CD8-positive, alpha-beta memory T cell (primary cell): ENCODE measurements at places on chromosomes 5 and 9. TPM values are rescaled to one million over a fixed set of nuclear protein-coding genes. Genes with fewer than 3 reads are reported as not detected.

Gene ESM1
- 0.37 TPM for total RNA-seq

Gene TMEM252
- total RNA-seq, result not detected

Gene GAPT
- not detected for total RNA-seq

Gene KCNT1
- not detected for total RNA-seq

Gene NMUR2
- not detected for total RNA-seq

- no peak overlapping the region for H3K27ac ChIP-seq
- H3K27me3 ChIP-seq, result peaks cover 10% of the 10 kb centered on the region
- H3K4me3 ChIP-seq, result no peak overlapping the region
These were observed 571 bp upstream of the S1PR3 start for GRCh38 chr9:88990729-88991065.

GRCh38 chr5:127297348-127298035 is 6.9 kb downstream of the MEGF10 start:
- no peak for DNase-seq
- no peaks in the 10 kb centered on the region for H3K36me3 ChIP-seq
- no peaks in the 10 kb centered on the region for H3K4me1 ChIP-seq
- no peak overlapping the region for H3K27ac ChIP-seq
- H3K4me3 ChIP-seq, result no peak overlapping the region

DNA sequence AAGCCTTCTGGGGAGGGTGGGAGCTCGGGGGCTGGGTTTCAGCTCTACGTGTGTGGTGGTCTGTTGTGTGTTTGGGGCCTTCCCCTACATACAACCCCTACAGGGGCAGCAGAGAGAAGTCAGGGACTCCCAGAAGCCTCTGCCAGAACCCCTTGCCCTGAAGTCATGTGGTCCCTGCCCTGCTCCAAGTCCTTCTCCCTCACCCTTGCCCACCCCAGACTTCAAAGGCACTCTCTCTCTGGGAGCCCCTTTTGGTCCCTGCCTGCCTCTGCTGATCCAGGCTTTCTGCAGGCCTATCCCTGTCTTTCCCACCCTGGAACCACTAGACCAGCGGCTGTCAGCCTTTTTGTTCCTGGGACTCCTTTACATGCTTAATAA is 61.1 kb upstream of the PSD2 start:
- H3K27me3 ChIP-seq, result no peaks in the 10 kb centered on the region
- no peak for DNase-seq
- H3K4me3 ChIP-seq, result no peak overlapping the region
- H3K36me3 ChIP-seq, result no peaks in the 10 kb centered on the region

DNA sequence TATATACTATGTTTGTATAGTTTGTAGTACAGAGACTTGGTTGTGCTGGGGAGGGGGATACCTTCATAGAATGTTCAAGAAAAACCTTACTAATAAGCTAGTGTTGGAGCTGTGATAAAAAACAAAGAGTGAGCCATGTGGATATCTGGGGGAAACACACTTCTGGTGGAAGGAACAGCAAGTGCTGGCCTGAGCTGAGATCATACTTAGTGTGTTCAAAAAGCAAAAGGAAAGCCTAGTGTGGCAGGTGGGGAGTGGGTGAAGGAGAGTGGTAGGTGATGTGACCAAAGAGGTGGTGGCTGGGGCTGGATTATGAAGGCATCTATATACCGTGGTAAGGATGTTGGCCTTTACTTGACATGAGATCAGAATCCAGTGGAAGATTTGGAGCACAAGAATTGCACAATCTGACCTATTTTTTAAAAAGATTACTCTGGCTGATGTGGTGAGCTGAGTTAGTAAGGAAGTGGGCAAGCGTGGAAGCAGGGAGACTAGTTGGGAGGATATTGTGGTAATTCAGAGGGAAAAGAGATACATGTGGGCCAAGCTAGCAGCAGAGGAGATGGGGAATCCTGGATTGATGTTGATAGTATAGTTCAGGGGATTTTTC is 26.6 kb downstream of the PALM2AKAP2 start:
- no peak for DNase-seq
- no peaks in the 10 kb centered on the region for H3K4me1 ChIP-seq
- H3K4me3 ChIP-seq, result no peak overlapping the region
- no peak overlapping the region for H3K27ac ChIP-seq
- no peaks in the 10 kb centered on the region for H3K27me3 ChIP-seq

GRCh38 chr9:125604196-125604595 is 102.8 kb downstream of the MAPKAP1 start:
- no peaks in the 10 kb centered on the region for H3K36me3 ChIP-seq
- H3K27me3 ChIP-seq, result no peaks in the 10 kb centered on the region
- no peaks in the 10 kb centered on the region for H3K4me1 ChIP-seq

GRCh38 chr9:136201609-136202453 is 3.1 kb downstream of the LHX3 start:
- H3K4me1 ChIP-seq, result no peaks in the 10 kb centered on the region
- peaks cover 22% of the 10 kb centered on the region for H3K27me3 ChIP-seq
- DNase-seq, result no peak
- H3K4me3 ChIP-seq, result no peak overlapping the region
- no peaks in the 10 kb centered on the region for H3K36me3 ChIP-seq
- no peak overlapping the region for H3K27ac ChIP-seq

- no peaks in the 10 kb centered on the region for H3K36me3 ChIP-seq
- DNase-seq, result no peak
- no peaks in the 10 kb centered on the region for H3K27me3 ChIP-seq
- no peaks in the 10 kb centered on the region for H3K4me1 ChIP-seq
- no peak overlapping the region for H3K4me3 ChIP-seq
- H3K27ac ChIP-seq, result no peak overlapping the region
These were observed 25.9 kb downstream of the HOMER1 start for GRCh38 chr5:79488058-79488457.

DNA sequence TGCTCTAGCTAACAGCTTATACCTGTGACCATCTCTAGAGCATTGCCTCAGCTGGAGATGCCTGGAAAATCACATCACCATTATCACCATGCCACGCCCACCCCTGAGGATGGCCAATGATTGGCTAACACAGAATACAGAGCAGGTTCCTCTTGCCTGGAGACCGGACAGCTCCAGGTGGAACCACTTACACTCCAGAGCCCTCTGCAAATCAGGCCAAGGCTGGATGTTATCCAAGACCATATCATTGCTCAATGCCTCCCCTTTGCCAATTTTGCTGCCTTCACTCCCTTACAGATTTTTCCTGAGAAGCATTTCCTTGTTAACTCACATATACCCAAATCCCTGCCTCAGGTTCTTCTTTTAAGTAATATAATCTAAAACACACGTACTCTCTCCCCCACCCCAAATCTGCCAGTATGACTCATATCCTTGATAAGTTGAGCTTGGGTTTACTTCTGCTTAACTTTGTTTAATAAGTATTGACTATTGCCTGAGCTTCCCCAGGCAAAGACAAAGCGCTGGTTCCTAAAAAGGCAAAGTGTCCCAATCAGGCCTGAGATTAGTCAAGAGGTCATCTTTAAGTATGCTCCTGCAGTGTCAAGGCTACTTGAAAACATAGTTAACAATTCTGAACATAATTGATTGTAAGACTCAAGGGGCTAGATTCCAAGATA is 309.6 kb downstream of the EPB41L4A start:
- no peaks in the 10 kb centered on the region for H3K36me3 ChIP-seq
- DNase-seq, result no peak
- no peak overlapping the region for H3K4me3 ChIP-seq
- no peaks in the 10 kb centered on the region for H3K27me3 ChIP-seq
- H3K27ac ChIP-seq, result no peak overlapping the region

- no peaks in the 10 kb centered on the region for H3K4me1 ChIP-seq
- no peak overlapping the region for H3K4me3 ChIP-seq
- DNase-seq, result no peak
- no peak overlapping the region for H3K27ac ChIP-seq
These were observed 67.5 kb downstream of the SEMA6A start for GRCh38 chr5:116507051-116507537.

DNA sequence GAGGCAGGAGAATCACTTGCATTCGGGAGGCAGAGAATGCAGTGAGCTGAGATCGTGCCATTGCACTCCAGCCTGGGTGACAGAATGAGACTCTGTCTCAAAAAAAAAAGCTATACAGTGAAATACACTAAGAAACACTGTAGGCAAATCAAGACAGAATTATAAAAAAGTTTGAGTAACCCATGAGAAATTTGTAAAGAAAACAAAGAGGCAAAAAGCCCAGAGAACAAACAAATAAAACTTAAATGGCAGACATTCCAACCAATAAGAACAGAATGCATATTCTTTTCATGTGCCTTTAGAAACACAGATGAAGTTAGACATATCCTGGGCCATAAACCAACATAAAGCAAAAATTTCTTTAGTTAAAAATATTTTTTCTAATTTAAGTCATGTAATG is 30.6 kb downstream of the ZNF169 start:
- H3K36me3 ChIP-seq, result peaks cover 3% of the 10 kb centered on the region
- no peak overlapping the region for H3K27ac ChIP-seq
- H3K4me3 ChIP-seq, result no peak overlapping the region
- H3K4me1 ChIP-seq, result no peaks in the 10 kb centered on the region
- DNase-seq, result no peak

DNA sequence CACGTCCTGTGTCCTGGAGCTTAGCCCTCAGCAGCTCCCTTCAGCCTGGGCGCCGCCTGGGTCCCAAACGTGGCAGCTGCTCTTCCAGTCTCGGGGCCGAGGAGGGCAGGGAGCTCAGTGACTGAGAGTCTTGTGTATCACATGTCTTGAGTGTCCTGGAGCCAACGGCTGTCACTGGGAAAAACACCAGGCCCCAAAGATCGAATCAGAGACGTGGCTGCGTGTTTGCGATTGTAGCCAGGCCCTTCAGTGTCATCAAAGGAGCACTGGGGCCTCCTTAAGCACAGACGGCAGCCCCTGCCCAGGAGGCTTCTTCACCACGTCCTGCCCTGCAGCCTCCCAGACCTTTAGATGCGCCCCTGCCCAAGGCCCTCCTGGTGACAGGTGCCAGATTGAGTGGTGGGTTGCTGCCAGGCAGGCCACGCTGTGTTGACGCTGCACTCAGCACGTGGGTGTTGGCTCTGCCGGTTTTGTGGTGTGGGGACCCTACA is 5.7 kb upstream of the EXOC3 start:
- no peak overlapping the region for H3K4me3 ChIP-seq
- no peaks in the 10 kb centered on the region for H3K36me3 ChIP-seq

- H3K4me3 ChIP-seq, result peak within 1 kb of the TSS; percentile 66
- peaks cover 43% of the 10 kb centered on the region for H3K4me1 ChIP-seq
- H3K36me3 ChIP-seq, result no peaks in the 10 kb centered on the region
- peak within 1 kb of the TSS; percentile 81 for H3K27ac ChIP-seq
- H3K27me3 ChIP-seq, result no peaks in the 10 kb centered on the region
These were observed at the start of gene MACROH2A1 for GRCh38 chr5:135398855-135399793. Gene MACROH2A1, minus strand, starts transcription at chr5:135399231. Its CDS starts 10,138 bp downstream, at chr5:135389093.

- peak overlapping the region; percentile 85 for H3K4me3 ChIP-seq
- no peak for DNase-seq
- H3K27me3 ChIP-seq, result no peaks in the 10 kb centered on the region
These were observed 574 bp downstream of the SLC35A4 start for GRCh38 chr5:140565024-140565779.

GRCh38 chr5:135371622-135372232 is 27.3 kb downstream of the MACROH2A1 start:
- no peak overlapping the region for H3K4me3 ChIP-seq
- no peak overlapping the region for H3K27ac ChIP-seq
- peaks cover 16% of the 10 kb centered on the region for H3K4me1 ChIP-seq
- no peak for DNase-seq

DNA sequence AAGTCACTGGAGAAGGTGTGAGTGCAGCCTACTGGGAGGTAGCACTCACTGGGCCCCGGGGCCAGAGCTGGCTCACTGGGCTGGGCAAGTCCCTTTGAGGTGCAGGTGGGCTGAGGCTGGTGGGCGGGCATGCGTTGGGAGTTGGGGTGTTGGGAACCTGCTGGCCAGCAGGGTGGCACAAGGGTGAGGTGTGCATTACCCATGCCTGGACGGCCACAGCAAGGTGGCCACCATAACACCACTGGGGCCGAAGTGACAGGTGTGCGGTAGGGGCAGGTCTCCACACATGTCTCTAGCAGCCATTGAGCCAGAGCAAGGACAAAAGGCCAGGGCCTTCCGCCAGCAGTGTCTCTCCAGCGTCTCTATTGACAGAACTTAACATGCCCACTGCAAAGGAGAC is 22.6 kb downstream of the PRRT1B start:
- no peak for DNase-seq
- no peaks in the 10 kb centered on the region for H3K36me3 ChIP-seq
- H3K27ac ChIP-seq, result no peak overlapping the region

DNA sequence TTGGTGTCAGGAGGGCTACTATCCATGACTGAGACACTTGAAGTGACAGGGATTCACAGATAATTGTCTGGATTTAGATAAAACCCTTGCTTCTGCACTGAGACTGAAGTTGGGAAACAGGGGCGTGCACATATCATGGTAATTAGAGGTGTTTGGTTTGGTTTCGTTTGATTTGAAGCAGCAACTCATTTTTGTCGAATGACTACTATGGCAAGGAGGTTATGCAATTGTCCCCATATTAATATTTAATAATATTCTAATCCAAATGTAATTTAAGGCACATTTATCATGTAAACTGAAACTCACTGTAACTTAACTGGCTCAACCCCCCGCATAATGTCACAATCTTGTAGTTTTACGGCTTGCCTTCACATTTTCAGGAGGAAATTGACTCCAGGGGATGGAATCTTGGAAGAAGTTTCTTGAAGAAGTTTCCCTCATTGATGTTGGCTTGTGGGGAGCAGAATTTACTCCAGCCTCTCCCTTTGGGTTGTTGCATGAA is 12.5 kb downstream of the ZNF366 start:
- no peaks in the 10 kb centered on the region for H3K27me3 ChIP-seq
- no peaks in the 10 kb centered on the region for H3K36me3 ChIP-seq

- H3K36me3 ChIP-seq, result no peaks in the 10 kb centered on the region
- no peak overlapping the region for H3K27ac ChIP-seq
- no peaks in the 10 kb centered on the region for H3K4me1 ChIP-seq
- no peak overlapping the region for H3K4me3 ChIP-seq
- H3K27me3 ChIP-seq, result no peaks in the 10 kb centered on the region
- DNase-seq, result no peak
These were observed 174.7 kb upstream of the PPP1R2B start for GRCh38 chr5:156675395-156675794.

DNA sequence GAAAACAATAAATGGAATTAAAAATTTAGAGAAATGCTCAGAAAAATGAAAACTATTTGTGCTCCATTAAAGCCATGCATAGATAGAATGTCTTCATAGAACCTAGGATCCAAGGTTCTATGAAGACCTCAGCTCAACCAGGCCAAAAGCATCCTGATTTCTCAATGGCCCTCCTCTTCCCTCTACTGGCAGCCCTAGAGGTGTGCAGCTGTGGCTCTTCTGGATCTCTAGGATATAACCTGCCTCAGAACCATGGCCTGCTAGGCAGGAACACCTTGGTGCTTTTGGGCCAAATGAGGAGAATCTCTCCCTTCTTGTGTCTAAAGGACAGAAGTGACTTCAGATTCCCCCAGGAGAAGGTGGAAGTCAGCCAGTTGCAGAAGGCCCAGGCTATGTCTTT is 15.1 kb downstream of the IFNA1 start:
- no peaks in the 10 kb centered on the region for H3K27me3 ChIP-seq
- no peak overlapping the region for H3K27ac ChIP-seq
- no peak overlapping the region for H3K4me3 ChIP-seq
- H3K4me1 ChIP-seq, result no peaks in the 10 kb centered on the region
- H3K36me3 ChIP-seq, result no peaks in the 10 kb centered on the region
- DNase-seq, result no peak

DNA sequence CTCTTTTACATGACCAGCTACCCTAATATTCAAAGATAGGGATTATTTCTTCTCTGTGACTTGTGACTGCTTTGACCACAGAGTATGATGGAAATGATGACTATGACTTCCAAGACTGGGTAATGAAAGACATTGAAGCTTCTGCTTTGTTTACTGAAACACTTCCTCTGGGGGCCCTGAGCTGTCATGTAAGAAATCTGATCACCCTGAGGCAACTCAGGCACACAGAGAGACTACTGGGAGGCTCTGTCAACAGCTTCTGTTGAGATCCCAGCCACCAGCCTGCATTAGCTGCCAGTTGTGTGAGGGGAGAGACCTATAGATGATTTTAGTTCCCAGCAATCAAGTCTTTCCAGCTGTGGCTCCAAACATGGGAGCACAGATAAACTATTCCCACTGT is 76.5 kb downstream of the KCTD16 start:
- H3K27me3 ChIP-seq, result no peaks in the 10 kb centered on the region
- no peak overlapping the region for H3K27ac ChIP-seq
- no peaks in the 10 kb centered on the region for H3K4me1 ChIP-seq
- no peaks in the 10 kb centered on the region for H3K36me3 ChIP-seq
- no peak overlapping the region for H3K4me3 ChIP-seq
